ENCODE measurements at places on chromosomes 6 and 20.

- DNase-seq: no peak
Observed at GRCh38 chr6:111834356-111834755, 38.9 kb downstream of the FYN start.

GRCh38 chr20:23161968-23162696 lies 76.0 kb upstream of the CD93 start:
- peak; percentile 93 for DNase-seq

DNA sequence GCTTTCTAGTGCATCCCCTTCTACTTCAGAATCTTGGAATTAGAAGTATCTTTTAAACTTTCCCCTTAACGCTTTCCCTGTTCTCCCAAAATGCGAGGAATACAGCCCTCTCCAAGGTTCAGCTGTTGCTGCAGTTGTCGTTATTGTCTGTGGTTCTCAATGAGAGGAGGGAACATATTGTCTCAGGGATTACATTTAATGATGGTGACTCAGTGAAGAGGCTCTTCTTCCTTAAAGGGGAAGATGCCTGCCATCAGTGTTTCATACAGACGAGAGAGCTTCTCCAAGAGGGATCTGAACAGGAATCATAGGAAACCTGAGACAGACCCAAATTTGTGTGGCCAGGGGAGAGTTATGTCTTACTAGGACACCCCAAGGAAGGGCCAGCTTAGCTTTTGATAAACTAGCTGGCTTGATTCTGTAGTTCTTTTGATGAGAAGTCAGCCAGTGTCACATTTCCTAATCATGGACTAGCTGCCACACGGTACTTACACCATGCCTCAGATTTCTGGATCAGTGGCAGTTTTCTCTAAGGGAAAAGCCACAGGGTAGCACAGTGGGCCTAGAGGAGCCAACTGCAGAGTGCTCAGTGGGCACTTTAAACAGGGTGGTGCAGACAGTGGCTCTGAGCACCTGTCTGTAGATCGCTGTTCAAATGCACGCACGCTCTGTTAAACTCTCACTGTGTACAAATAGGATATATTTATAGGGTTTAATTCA lies 59.7 kb upstream of the TMEM181 start:
- no peak for DNase-seq

DNA sequence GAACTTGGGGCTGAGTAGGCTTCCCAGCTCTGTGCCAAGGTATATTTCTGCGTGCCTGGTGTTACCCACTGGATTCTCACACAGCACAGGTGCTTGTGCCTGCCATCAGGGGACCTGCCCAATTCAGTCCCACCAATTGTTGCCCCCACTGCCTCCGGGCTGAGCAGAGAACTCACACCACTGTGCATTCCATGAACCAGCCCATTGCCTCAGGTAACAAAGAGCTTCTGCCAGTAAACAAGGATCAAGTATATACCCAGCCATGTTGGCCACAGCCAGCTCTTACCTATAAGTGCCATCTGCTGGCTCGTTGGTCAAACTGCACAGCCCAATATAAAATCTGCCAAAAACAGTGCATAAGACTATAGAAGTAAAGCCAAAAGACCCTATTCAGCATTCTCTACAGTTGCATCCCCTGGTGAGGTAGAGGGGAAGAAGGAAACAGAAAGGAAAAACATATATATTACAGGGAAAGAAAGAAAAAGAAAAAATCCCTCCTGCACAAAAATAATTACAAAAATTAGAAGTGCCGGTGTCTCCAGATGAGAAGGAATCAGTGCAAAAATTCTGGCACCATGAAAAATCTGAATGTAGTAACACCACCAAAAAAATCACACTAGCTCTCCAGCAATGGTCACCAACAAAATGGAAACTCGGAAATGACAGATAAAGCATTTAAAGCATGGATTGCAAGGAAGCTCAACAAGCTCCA lies 241.4 kb downstream of the IBTK start:
- DNase-seq: no peak

DNA sequence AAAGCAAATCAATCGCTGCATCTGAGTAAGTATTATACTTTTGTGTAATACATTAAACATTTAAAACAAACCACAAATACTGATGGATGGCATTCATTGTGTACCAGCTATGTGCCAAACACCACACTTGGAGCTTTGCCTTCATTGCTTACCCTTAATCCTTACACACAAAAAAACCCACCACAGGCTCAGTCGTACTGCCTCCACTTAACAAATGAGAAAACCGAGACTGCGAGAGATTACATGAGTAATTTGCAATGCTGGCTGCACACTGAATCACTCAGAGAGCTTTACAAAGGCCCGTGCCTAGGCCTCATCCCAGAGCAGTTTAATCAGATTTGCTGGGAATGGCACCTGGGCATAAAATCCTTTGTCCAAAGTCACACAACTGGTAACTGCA lies 130.5 kb downstream of the EDN1 start:
- no peak for DNase-seq

- DNase-seq: no peak
Observed at GRCh38 chr20:58417438-58417837, 28.4 kb downstream of the VAPB start.

GRCh38 chr6:121694801-121695251 lies 259.4 kb downstream of the GJA1 start:
- DNase-seq: no peak

DNA sequence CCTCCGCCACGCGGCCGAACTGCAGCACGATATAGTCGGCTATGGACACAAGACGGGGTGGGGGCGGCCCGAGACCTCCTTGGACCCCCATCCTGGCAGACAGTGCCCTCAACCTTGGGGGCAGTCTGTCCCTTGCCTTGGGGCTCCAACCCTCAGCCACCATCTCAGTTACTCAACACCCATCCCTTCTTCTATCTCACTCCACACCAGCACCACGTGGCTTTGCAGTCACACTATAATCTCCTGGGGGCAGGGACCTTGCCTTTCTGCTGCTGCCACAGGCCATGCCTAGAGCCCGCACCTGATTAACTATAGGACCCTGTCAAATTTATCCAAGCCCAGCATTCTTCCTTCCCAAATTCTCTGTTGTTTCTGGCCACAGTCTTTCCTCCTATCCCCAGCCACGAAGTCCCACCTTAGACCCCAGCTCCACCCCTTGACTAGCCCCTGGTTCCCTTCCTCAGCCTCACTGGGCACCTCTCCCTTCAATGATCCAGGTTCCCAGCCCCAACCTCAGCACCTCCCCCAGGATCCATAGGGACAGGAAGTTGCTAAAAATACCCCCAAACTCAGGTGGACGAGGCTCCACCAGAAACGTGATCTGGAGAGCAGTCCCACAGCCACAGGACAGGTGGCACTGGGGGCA lies 1.7 kb upstream of the TEAD3 start:
- DNase-seq: no peak

- peak; percentile 45 for DNase-seq
Observed at GRCh38 chr6:21263531-21264287, 329.8 kb upstream of the SOX4 start.

Data from esophagus muscularis mucosa (tissue), 4 donors.